Naive thymus-derived CD8-positive, alpha-beta T cell (primary cell): ENCODE measurements at places on chromosomes 6 and 20. TPM values are rescaled to one million over a fixed set of nuclear protein-coding genes. Genes with fewer than 3 reads are reported as not detected.

The PPP1R16B gene
- 15.6 TPM for polyA plus RNA-seq

The PTGIS gene
- polyA plus RNA-seq, result not detected

The RSPO4 gene
- polyA plus RNA-seq, result not detected

The TMC2 gene
- not detected for polyA plus RNA-seq

The SALL4 gene
- not detected for polyA plus RNA-seq

- no peaks in the 10 kb centered on the region for H3K27me3 ChIP-seq
- peaks cover 22% of the 10 kb centered on the region for H3K4me1 ChIP-seq
- no peak overlapping the region for H3K27ac ChIP-seq
- H3K4me3 ChIP-seq, result no peak overlapping the region
- H3K36me3 ChIP-seq, result peaks cover 5% of the 10 kb centered on the region
- no peak for DNase-seq
Observed at GRCh38 chr20:45449528-45449927, 20.0 kb upstream of the WFDC2 start.

GRCh38 chr20:23225407-23226060 is 125.1 kb upstream of the NXT1 start:
- no peak overlapping the region for H3K27ac ChIP-seq
- no peak overlapping the region for H3K4me3 ChIP-seq
- DNase-seq, result no peak
- peaks cover 8% of the 10 kb centered on the region for H3K27me3 ChIP-seq

GRCh38 chr6:27809067-27809938 is 102.9 kb downstream of the OR2B2 start:
- no peaks in the 10 kb centered on the region for H3K27me3 ChIP-seq
- peaks cover 27% of the 10 kb centered on the region for H3K4me1 ChIP-seq
- peak overlapping the region; percentile 97 for H3K4me3 ChIP-seq
- H3K36me3 ChIP-seq, result no peaks in the 10 kb centered on the region

- no peak overlapping the region for H3K27ac ChIP-seq
- no peaks in the 10 kb centered on the region for H3K4me1 ChIP-seq
- no peak overlapping the region for H3K4me3 ChIP-seq
- H3K27me3 ChIP-seq, result peaks cover 17% of the 10 kb centered on the region
- no peaks in the 10 kb centered on the region for H3K36me3 ChIP-seq
Observed at GRCh38 chr6:150857062-150857944, 8.2 kb upstream of the MTHFD1L start.

DNA sequence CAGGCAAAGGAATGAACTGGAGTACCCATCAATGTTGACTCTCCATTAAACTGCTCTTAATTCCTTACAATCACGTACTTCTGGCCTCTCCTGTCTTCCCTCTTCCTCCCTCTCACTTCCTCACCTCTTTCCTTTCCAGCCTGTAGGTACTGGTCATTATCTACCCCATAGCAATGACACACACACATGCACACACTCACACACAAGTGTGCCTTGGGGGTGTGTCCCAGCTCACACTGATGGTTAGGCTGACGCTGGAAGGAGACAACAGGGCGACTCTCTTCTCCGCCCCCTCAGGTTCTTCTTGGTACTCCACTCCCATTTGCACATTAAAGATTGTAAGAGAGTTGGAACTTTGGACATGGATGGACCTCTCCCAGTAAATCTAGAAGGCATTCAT is 14.0 kb upstream of the SERPINB9 start:
- peaks cover 25% of the 10 kb centered on the region for H3K4me1 ChIP-seq
- no peak for DNase-seq
- no peak overlapping the region for H3K4me3 ChIP-seq
- H3K36me3 ChIP-seq, result no peaks in the 10 kb centered on the region

GRCh38 chr20:58788896-58789544 is 61.7 kb downstream of the GNAS-AS1 start:
- no peak overlapping the region for H3K27ac ChIP-seq
- peaks cover 3% of the 10 kb centered on the region for H3K27me3 ChIP-seq
- H3K4me1 ChIP-seq, result no peaks in the 10 kb centered on the region

DNA sequence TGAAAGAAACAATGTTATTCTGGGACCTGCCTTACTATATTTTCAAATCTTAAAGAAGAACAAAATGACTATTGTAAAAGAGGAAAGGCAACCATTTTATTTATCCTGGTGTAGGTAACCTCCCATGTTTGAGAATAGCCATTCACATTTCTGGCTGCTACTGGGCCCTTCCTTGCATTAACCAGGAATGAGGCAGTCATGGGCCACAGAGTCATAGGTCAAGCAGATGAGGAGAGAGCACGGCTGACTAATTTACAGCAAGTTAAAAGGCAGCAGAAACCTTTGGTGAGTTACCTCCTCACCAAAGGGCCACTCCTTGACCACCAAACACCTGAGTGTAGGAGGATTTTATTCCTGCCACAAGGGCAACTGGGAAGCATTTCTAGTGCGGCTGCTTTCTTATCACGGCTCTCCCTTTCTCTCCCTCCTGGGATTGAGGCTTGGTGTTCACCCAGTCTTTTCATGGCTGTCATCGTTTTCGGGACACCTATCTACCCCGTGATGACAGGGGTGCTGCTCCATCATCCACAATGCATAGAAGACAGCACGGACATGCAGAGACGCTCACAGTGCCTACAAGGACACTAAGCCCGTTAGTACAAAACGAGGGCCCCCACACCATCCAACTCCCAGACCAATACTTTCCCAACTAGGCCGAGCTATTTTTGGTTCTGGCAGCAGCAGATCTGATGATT is 4.4 kb upstream of the LAMA4 start:
- H3K36me3 ChIP-seq, result no peaks in the 10 kb centered on the region
- peaks cover 6% of the 10 kb centered on the region for H3K4me1 ChIP-seq
- no peak overlapping the region for H3K27ac ChIP-seq

GRCh38 chr6:41639809-41640371 is 1.6 kb downstream of the MDFI start:
- H3K27me3 ChIP-seq, result peaks cover 53% of the 10 kb centered on the region
- H3K27ac ChIP-seq, result no peak overlapping the region
- DNase-seq, result no peak

DNA sequence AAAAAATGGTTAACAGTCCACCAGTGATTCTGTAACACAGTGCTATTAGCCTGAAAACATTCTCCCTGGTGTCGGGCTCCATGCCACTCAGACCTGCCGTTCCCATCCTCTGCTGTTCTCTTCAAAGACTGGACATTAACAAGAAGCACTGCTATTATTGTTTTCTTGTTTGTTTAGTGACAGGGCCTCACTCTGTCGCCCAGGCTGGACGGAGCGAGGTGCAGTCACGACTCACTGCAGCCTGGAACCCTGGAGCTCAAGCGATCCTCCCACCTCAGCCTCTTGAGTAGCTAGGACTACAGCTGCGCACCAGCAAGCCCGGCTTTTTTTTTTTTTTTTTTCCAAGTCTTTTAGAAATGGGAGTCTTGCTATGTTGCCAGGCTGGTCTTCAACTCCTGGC is 9.6 kb downstream of the RMND1 start:
- H3K27ac ChIP-seq, result no peak overlapping the region
- H3K27me3 ChIP-seq, result no peaks in the 10 kb centered on the region
- peaks cover 41% of the 10 kb centered on the region for H3K36me3 ChIP-seq
- DNase-seq, result no peak

- no peaks in the 10 kb centered on the region for H3K4me1 ChIP-seq
- no peak for DNase-seq
- H3K27me3 ChIP-seq, result no peaks in the 10 kb centered on the region
- H3K36me3 ChIP-seq, result no peaks in the 10 kb centered on the region
Observed at GRCh38 chr6:51778666-51779065, 308.7 kb downstream of the PKHD1 start.

DNA sequence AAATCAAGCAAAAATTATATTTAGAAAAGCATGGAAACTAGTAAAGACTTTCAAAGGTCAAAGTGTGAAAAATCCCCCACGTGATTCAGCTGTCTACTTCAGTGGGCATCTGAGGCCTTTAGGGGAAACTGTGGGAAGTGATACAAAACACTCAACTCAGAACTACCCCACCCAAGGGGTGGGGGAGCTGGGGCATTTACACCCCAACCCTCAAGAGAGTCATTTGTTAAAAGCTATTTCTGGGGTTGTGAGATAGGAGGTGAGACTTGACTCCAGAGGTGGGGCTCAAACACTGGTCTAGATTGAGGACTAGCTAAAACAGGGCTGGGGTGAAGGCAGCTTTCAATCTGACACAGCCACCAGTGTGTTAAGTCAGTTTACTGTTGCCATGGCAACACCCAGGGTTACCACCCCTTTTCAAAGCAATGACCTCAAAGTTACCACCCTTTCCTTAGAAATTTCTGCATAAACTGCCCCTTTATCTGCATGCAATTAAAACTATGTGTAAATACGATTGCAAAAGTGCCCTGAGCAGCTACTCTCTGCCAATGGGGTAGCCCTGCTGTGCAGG is 9.9 kb upstream of the GTSF1L start:
- H3K27me3 ChIP-seq, result no peaks in the 10 kb centered on the region
- no peak for DNase-seq
- H3K36me3 ChIP-seq, result no peaks in the 10 kb centered on the region

DNA sequence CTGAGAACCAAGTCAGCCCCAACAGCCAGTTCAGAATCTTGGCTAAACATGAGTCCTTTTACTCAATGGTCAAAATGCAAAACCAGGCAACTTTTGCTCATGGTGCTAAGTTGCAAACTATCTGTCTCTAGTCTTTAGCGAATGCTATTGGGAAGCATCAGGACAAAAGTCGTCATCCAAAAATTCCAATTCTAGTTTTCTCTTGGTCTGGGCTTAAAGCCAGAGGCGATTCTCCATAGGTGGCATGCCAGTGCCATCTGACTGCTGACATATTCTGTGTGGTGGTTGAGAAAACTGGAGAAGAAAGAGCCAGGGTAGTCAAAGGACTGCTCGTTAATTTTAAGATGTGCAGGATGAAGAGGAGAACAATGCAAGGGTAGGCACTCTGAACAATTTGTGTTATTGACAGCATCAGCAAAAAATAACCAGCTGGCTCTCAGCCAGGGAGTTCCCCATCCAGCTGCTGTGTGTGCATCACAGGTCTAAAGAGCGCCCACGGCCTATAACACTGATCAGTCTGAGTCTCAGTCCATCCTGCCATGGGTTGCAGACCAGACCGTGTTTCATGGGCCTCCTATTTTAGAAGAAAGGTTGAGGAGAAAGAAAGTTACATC is 313.6 kb downstream of the ALDH8A1 start:
- peaks cover 33% of the 10 kb centered on the region for H3K4me1 ChIP-seq
- DNase-seq, result peak; percentile 63
- no peaks in the 10 kb centered on the region for H3K27me3 ChIP-seq
- no peaks in the 10 kb centered on the region for H3K36me3 ChIP-seq

DNA sequence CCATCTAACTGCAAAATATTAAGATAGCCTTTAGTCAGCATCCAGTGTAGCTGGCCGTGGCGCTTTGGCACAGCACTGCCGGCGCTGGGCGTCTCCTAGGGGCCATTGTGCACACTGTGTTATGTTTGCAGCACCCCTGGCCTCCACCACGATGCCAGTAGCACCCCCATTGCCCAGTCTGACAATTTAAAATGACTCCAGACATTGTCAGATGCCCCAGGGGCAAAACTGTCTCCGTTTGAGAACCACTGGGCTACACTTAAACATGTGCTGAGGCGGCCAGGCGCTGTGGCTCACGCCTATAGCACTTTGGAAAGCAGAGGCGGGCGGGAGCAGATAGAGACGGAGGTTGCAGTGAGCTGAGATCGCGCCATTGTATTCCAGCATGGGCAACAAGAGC is 6.0 kb upstream of the MTG2 start:
- DNase-seq, result no peak
- peaks cover 4% of the 10 kb centered on the region for H3K4me1 ChIP-seq
- peaks cover 14% of the 10 kb centered on the region for H3K36me3 ChIP-seq
- H3K27me3 ChIP-seq, result no peaks in the 10 kb centered on the region
- H3K27ac ChIP-seq, result no peak overlapping the region

- H3K27me3 ChIP-seq, result no peaks in the 10 kb centered on the region
- H3K27ac ChIP-seq, result no peak overlapping the region
- no peak for DNase-seq
- no peak overlapping the region for H3K4me3 ChIP-seq
- H3K36me3 ChIP-seq, result peaks cover 12% of the 10 kb centered on the region
- H3K4me1 ChIP-seq, result no peaks in the 10 kb centered on the region
Observed at GRCh38 chr6:158475344-158476302, 84.3 kb upstream of the TMEM181 start.

- H3K36me3 ChIP-seq, result no peaks in the 10 kb centered on the region
- DNase-seq, result no peak
Observed at GRCh38 chr6:101779051-101779844, 385.7 kb downstream of the GRIK2 start.

GRCh38 chr20:49400904-49401303 is 81.6 kb downstream of the KCNB1 start:
- H3K27me3 ChIP-seq, result peaks cover 10% of the 10 kb centered on the region
- no peaks in the 10 kb centered on the region for H3K36me3 ChIP-seq
- H3K4me3 ChIP-seq, result no peak overlapping the region
- H3K27ac ChIP-seq, result no peak overlapping the region
- DNase-seq, result no peak

GRCh38 chr6:52718550-52718949 is 44.7 kb downstream of the GSTA2 start:
- peaks cover 2% of the 10 kb centered on the region for H3K27me3 ChIP-seq
- no peaks in the 10 kb centered on the region for H3K36me3 ChIP-seq
- H3K27ac ChIP-seq, result no peak overlapping the region
- DNase-seq, result no peak
- no peak overlapping the region for H3K4me3 ChIP-seq
- no peaks in the 10 kb centered on the region for H3K4me1 ChIP-seq

- H3K36me3 ChIP-seq, result no peaks in the 10 kb centered on the region
- no peak for DNase-seq
- H3K27me3 ChIP-seq, result no peaks in the 10 kb centered on the region
- H3K4me3 ChIP-seq, result no peak overlapping the region
- no peak overlapping the region for H3K27ac ChIP-seq
Observed at GRCh38 chr20:60100780-60101179, 142.6 kb downstream of the CDH26 start.

- peak overlapping the region; percentile 73 for H3K27ac ChIP-seq
- H3K4me1 ChIP-seq, result peaks cover 40% of the 10 kb centered on the region
- H3K27me3 ChIP-seq, result no peaks in the 10 kb centered on the region
- peak overlapping the region; percentile 10 for H3K4me3 ChIP-seq
Observed at GRCh38 chr6:148771896-148772554, 25.2 kb downstream of the UST start.

- no peaks in the 10 kb centered on the region for H3K36me3 ChIP-seq
- no peaks in the 10 kb centered on the region for H3K27me3 ChIP-seq
- no peak overlapping the region for H3K27ac ChIP-seq
- H3K4me3 ChIP-seq, result no peak overlapping the region
Observed at GRCh38 chr6:86969573-86969972, 32.2 kb downstream of the HTR1E start.

- H3K36me3 ChIP-seq, result no peaks in the 10 kb centered on the region
- H3K27ac ChIP-seq, result no peak overlapping the region
Observed at GRCh38 chr20:353166-353565, 6.3 kb downstream of the NRSN2 start.
